ENCODE measurements at places on chromosomes 13 and 19.

GRCh38 chr19:32691291-32691951 lies at the start of gene NUDT19:
Gene NUDT19, plus strand, starts transcription at chr19:32691821. Its CDS starts 140 bp downstream, at chr19:32691961.
- peak; percentile 37 for DNase-seq

DNA sequence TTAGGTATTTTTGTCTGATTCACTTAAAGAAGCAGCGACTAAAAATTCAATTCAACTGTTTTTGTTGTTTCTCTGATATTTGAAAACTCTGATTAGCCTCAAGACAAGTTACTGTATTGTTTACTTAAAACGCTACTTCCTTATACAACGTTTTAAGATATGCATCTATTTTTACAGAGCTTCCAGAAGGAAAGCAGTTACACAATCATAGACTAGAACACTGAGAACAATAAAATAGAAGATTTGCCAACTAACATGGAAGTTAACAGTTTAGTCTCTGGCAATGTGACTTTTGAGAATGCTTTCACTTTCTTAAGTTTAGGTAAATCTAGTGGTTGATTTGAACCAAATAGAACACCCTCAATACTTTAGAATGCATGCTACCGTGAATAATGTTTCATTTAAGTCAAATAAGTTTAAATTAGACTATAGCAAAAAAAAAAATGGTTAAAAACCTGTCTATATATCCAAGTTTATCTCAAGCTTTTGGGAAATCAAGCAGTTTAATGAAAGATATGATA lies 614.8 kb downstream of the DACH1 start:
- DNase-seq, result no peak

- no peak for DNase-seq
Measured at GRCh38 chr13:70908795-70909194, 800.5 kb upstream of the KLHL1 start.

- no peak for DNase-seq
Measured at GRCh38 chr13:95420501-95420900, 119.2 kb upstream of the ABCC4 start.

DNA sequence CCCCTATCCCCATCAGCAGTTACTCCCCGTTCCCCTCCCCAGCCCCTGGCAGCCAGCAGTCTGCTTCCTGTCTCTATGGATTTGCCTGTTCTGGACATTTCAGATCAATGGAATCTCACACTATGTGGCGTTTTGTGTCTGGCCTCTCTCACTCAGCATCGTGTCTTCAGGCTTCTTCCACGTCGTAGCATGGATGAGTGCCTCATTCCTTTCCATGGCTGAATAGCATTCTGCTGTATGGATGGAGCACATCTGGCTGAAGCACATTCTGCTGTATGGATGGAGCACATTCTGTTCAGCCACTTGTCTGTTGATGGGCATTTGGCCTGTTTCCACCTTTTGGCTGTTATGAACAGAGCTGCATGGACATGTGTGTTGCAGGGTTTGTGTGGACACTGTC lies 29.5 kb downstream of the CRTC1 start:
- no peak for DNase-seq
